Cardiac septum (tissue), 1 donor: ENCODE measurements at places on chromosomes 7 and 10. TPM values are rescaled to one million over a fixed set of nuclear protein-coding genes. Genes with fewer than 3 reads are reported as not detected.

DNA sequence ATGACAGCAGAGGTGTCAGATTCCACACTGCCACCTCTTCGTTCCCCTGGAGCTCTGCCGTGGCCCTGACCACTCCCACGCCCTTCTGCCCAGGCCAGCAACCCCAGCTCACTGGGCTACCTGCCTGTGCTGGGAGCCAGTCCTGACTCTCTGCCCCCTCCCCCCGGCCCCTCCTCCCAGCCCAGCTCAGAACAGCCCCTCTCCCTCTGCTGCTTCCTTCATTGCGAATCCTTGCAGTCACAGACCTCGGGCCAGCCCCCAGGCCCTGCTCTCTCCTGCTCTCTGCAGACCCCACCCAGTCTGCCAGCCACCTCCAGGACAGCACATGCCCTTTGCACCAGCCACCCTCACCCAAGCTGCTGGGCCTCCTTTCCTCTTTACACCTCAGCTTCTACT is 60.4 kb downstream of the TCERG1L start:
- DNase-seq: no peak

DNA sequence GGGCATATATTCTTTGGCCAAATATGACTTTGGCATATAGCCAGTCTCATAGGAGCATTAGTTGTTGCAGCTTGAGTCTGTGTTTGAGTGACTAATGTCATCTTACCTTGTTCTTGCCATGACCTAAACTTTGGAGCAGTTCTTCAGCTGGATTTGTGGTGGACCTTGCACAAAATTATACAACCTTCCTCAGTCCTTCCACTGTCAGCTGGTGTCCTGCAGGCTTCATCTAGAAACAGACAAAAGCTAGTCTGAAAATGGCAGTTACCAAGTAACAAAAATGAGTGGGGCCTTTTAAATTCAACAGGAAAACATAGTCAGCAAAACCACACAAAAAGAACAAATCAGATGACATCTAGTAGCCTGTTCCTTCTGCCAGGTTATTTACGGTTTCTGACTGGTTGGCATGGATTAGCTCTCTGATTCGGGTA is 59.5 kb upstream of the HECTD2 start:
- no peak for DNase-seq

DNA sequence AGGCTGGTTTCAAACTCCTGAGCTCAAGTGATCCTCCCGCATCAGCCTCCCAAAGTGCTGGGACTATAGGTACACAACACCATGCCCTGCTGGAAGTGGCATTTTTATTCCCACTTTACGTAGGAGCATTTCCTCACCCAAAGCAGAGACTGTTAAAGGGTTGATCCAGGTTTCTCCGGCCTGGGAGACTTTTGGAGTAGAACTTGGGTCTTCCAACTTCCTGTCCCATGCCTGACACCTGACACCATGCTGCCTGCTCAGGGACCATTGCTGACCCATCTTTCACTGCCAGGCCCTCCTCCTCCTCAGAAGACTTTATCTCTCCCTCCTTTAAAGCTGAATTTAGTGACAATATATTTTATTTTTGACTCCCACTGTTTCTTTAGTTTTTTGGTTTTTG is 302.0 kb upstream of the LYZL1 start:
- DNase-seq: no peak

DNA sequence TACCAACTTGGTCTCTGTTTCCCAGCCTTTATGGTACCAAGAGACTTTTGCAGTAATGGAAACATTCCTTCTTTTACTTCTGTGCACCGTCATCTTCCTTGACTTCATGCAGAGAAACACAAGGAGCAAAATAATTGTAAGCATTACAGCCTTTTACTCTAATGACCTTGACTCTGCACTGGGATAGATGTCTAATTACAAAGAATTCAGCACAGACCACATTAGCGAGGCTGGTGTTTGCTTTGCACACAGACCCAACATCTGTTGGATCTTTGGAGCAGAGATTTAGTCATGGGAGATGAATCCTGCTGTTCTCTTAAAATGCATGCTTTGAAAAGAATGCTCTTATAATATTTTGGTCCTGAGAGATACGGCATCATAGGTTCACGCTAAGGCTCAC is 261.6 kb downstream of the TWIST1 start:
- no peak for DNase-seq

- DNase-seq: no peak
Observed at GRCh38 chr7:75762350-75762917, 9.6 kb downstream of the CCL26 start.

GRCh38 chr7:27244488-27245123 is 2.0 kb downstream of the EVX1 start:
- DNase-seq: no peak

GRCh38 chr10:100872034-100872791 is 40.5 kb upstream of the SLF2 start:
- no peak for DNase-seq

The MYL10 gene
- not detected for total RNA-seq

The RSU1 gene
- 45.6 TPM for total RNA-seq
